ENCODE measurements at places on chromosomes 1 and 21.

DNA sequence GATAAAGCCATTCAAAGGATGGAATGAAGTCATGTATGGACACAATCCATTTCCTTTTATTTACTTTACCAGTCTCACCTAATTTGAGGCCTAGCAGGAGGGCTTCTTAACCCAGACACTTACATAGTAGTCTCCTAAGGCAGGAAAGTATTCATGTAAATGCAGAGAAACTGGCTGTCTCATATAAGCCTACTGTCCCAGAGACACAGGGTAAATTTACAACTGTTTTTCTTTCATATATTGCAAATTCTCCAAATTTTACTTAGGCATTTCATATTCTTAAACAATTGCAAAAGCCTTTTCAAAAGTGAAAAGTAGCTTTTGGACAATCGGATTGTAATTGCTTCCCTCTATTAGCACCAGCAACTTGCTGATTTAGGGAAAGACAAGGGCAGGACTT, 29.9 kb downstream of the SPAG17 start:
- DNase-seq = no peak

GRCh38 chr1:218211241-218211640, 73.9 kb upstream of the RRP15 start:
- no peak for DNase-seq

DNA sequence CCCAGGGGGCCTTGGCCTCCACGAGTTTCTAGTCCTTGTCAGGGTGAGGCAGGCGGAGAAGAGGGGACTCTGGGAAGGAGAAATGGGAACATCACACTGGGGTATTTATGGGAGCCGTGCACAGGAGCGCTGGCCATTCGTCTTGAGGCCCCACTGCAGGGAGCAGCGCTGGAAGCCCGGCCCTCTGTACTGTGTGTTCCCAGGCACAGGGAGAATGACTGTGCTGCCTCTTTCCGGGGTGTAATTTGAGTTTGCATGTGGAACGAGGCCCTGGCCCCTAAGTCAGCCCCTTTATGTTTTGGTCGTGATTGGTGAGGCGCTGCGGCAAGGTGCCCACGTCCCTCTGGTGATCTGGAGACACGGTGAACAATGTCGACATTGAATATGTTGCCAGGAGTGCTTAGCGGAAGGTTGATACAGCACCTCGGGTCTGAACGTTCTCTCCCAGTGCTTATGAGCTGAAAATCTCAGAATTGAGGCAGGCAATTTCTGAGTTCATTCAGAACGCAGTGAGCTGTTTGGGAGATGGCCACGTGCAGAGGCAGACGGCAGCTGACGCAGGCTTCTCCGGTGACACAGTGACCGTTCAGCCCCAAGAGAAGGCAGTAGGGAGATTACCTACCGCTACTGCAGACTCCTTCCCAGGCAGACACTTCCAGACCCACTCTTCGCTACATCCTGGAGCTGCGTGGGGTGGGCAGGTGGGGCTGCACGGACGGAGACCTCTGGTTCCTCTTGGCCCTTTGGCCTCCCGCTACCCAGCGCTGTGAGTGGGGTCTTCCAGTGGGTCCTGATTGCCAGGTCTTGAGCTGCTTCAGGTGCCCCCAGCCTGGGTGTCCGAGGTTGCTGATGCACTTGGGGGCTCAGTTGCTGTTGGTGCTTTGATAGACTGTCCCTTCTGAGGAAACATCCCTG, 265.8 kb downstream of the CAMTA1 start:
- no peak for DNase-seq

DNA sequence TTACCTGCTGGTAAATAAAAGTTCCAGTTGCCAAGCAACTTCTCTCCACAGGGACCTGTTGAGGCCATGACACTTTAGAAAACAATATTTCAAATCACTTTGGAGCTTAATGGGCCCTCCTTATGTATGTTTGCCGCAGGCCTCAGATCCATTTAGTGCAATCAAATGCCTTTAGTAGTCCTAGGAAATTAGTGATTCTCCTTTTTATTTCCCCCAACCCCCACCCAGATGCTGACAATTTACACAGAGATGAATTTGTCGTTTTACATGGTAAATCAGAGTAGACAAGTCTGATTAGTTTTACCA, 83.6 kb downstream of the CLIC4 start:
- DNase-seq = no peak

DNA sequence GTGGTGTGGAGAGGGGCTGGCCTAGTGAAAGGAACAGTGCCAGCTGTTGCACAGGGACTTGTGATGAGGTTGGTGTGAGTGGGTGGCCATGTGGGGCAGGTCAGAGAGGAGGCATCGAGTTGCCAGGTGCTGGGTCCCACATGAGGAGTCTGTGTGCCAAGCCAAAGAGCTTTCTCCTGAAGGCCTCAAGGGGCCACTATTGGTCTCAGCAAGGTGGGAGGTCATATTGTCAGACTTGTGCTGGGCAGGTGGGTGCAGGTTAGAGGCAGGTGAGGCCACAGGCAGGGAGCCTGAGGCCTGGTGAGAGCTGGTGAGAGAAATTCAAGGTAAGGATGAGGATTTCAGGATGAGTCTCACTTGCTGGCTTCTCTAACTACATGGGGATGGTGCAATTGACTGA, 256.8 kb downstream of the DISC1 start:
- no peak for DNase-seq

- DNase-seq = no peak
Observed at GRCh38 chr1:169949139-169949538, 55.4 kb upstream of the SCYL3 start.

DNA sequence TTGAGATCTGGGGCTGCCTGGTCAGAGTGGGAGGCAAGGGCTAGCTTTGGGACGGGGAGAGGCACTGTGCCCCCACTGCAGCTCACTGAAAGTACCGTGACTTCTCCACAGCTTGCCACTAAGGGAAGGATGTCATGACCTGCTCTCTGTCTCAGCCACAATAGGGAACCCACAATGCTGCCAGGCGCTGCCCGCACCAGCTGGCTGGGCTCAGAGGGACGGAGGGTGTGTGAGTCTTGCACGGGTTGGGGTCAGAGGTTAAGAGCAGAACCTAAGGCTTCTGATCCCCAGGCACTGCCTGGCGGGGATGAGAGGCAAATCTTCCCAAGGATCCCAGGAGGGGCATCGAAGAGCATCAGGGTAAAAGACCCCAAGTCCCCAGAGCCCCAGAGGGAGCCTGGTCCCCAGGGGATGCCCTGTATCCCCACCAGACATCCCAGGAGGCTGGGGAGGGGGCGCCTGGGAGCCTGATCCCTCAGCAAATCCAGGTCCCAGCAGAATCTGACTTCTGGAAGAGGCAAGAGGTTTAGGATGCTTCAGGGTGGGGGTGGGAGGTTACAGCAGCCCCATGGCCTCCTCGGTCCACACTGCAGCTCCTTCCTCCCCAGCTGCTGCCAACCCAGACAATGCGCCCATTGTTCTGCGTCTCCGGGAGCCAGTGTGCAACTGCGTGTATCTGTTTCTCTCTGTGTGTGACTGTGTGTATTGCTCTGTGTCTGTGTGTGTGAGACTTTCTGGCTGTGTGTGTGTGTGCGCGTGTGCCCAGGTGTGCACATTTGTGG, 2.0 kb upstream of the MARCKSL1 start:
- no peak for DNase-seq

DNA sequence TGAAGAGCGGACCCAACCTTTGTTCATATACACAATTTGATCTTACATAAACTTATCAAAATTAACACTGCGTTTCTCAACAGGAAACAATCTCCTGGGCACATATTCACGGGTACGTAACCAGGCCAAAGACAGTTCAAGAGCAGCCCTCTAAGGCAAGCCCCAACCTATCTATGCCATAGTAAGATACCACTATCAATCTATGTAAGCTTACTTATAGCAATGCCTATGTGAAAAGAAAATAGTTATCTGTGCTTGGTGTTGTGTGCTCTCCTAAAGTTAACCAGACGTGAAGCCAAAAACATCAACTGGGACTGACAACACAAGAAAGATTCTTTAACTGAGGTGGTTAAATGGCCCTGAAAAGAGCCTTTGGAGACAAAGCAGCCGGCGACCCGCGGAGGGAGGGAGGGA, 49.4 kb upstream of the BOLA1 start:
- DNase-seq = no peak

- no peak for DNase-seq
Observed at GRCh38 chr1:229114315-229114714, 156.6 kb upstream of the RAB4A start.

DNA sequence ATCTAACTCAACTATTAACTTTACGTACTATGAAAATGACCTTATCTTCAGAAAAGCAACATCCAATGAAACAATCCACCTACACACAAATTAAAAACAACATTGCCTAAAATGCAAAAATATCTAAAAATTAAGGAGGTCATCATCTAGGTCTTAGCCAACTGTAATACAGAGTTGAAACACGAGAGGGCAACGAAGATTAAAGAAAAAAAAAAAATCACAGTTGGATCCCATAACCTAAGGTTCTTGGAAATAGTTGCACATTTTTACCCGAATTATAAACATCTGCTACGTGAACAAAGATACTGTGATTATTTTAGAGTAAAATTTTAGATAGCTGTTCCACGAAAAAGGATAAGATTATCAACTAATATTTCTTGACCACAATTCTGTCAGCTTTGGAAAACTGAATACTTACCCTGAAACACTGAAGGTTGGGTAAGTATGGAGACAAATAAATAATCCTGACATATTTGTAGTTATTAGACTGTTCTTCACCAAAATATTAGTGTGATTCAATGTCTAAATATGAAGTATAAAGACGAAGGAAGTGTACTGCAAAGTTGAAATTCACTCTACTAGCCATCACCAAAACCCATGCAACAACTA, 88.0 kb upstream of the AK4 start:
- no peak for DNase-seq

DNA sequence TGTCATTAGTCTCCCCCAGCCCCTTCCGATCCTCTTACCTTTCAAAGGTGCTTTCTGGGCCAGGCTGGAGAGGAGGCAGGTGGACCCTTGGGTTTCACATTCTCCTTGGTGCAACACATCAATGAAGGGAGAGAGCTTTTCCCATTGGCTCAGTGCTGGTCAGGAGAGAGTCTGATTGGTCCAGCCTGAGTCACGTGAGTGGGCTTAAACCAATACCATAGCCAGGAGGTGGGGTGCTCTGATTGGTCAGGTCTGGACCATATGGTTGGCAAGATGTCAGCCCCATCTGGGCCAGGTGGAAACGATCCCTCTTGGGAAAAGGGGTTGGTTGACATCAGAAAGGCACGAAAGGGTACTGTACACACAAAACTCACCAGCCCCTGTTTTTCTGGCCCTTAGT, 44.8 kb upstream of the ABCG1 start:
- no peak for DNase-seq

DNA sequence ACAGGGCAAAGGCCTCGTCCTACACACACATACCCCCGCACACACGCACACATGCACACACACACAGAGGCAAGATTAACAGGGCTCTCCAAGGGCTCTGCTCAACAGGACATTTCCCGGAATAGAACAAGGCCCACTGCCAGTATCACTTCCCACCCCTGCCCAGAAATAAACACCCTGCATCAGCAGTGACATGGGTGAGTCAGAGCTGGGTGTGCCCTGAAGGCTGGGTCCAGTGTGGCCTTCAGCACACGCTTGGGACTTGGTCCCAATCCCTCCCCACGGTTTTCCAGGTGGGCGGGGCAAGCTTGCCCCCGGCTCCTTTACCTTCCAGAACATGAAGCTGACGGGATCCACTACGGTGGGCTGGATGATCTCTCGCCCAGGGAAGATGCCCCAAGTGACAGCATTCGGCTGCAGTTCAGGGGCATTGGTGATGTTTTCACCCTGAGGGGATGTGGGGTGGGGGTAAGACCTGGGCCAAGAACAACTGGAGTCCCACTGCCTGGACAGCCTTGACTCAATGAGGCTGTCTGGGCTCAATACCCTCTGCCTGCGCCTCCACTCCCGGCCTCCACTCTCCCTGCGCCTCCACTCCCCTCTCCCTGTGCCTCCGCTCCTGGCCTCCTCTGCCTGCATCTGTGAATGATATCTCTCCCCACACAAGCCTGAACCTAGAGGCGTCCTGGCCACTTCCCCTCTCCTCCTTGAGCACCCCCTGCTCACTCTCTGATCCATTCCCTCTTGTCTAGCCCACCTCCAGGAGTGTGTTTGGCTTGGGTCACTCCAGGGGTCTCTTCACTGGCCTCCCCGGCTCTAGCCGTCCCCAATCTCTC, 14.7 kb downstream of the MTHFR start:
- DNase-seq = no peak

DNA sequence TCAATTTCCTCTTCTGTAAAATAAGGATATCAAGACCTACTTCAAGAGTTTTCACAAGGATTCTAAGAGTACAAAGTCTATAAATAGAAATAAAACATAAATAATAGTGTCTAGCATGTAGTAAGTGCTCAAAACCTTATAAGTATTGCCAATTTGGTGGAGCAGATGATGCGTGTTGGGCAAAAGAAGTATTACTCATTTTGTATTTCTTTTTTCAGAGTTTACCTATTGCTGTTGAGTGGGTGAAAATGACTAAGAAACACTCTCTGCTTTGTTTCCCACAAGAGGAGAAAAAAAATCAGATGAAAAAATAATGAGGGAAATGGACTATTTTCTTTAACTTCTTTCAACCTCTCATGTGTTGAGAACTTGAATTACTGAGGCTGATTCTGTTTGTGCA, 103.3 kb upstream of the KCNK2 start:
- DNase-seq = no peak

- no peak for DNase-seq
Observed at GRCh38 chr1:152663098-152663497, at the start of gene LCE2D. Gene LCE2D (plus strand): TSS chr1:152663380. CDS start chr1:152664106, 726 bp downstream.

GRCh38 chr1:205701420-205701819, 21.1 kb upstream of the SLC45A3 start:
- no peak for DNase-seq

- DNase-seq = no peak
Observed at GRCh38 chr1:67041841-67042503, 12.0 kb downstream of the SLC35D1 start.

DNA sequence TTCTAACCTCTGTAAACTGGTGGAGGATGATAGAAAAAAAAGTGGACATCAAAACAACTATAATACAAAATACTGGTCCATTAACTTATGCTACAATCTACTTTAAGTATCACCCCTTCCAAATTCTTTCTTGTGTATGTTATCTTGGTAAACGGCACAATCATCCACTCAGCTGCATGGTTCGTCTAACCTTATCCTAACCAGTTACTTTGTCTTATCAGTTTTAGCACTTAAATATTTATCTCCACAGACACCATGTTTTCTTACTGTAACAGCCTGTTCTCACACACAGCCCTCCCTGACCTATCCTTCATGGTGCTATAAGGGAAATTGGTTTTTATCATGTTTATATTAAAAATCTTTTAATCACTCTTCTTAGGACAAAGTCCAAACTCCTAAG, 157.2 kb downstream of the PTGER3 start:
- DNase-seq = no peak
